ENCODE measurements at places on chromosomes 6 and 20.

GRCh38 chr6:6681075-6681849 lies 92.7 kb downstream of the LY86 start:
- no peak for DNase-seq

GRCh38 chr6:48757661-48758060 lies 646.7 kb upstream of the PTCHD4 start:
- no peak for DNase-seq

DNA sequence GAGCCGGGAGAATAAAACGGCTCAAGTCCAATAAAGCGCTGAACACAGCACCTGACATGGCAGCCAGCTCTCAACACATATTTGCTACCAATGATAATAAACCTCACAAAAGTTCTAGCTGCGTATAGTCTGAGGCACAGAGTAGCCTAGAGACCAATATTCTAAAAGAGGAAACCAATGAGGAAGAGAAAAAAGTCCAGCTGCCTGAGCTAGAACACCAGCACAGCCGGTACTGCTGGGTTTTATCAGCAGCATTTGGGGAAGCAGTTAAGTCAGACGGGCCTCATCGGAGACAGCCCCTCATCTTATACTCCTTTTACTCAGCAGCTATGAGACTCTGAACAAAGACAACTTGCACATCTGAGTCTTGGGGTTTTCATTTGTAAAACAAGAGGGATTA lies 2.4 kb upstream of the RTF2 start:
- peak; percentile 55 for DNase-seq

- DNase-seq: no peak
These were observed 390.4 kb downstream of the SYNE1 start for GRCh38 chr6:152246554-152247337.

- DNase-seq: no peak
These were observed 450.4 kb upstream of the JARID2 start for GRCh38 chr6:14795451-14795850.

GRCh38 chr6:122128445-122128844 lies 271.0 kb upstream of the HSF2 start:
- DNase-seq: no peak

DNA sequence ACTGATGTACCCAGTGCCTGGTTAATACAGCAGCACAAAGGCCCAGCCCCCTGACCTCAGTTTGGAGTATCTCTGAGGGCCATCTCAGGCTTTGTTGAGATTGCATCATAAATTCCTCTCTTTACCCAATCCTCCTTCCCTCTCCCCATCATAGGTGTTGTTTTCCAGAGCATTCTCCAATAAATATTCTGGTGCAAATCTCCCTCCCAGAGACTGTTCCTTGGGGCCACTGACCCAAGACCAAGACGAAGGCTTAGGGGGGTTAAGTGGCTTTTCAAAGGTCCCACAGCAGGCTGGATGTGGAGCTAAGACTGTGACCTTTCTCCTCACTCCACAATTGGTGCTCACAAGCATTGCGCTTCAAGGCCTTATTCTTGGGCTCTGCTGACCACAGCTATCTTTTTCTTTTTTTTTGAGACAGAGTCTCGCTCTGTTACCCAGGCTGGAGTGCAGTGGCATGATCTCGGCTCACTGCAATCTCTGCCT lies 72.4 kb upstream of the ZMYND8 start:
- DNase-seq: no peak

- no peak for DNase-seq
These were observed 66.6 kb downstream of the PRND start for GRCh38 chr20:4788314-4788713.

GRCh38 chr6:105452924-105453756 lies 50.3 kb upstream of the PREP start:
- DNase-seq: peak; percentile 39

DNA sequence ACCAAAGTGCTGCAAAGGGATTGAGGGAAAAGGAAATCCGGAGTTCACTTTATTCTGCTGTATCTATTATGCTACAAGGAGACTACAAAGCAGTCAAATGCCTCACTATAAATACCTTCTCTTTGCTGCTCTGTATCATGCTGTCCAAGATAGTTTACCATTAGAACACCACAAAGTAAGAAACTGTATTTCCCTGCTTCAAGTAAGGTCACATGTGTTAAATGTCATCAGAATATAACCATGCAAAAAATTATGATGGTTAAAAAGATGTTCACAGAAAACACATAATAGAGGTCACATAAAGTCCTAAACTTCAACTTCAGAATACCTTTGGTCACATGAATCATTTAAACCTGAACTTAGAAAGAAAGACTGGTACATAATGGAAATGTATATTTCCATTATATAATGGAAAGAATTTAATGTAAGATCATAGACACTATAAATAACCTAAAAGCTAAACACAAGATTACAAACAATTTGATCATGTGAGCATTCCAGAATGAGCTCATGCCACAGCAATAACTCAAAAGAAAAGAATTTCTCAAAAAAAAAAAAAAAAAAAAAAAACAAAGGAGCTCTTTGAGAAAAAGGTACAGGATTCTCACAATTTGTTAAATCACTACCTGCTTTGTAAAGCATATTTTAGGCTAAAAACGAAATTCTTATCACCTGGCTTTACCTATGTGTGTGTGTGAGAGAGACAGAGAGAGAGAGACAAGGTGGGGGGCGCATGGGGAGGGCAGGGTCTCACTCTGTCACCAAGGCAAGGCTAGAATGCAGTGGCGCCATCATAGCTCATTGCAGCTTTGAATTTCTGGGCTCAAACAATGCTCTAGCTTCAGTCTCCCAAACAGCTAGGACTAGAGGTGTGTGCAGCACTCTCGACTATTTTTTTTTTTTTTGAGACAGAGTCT lies 58.7 kb downstream of the KIF13A start:
- no peak for DNase-seq

DNA sequence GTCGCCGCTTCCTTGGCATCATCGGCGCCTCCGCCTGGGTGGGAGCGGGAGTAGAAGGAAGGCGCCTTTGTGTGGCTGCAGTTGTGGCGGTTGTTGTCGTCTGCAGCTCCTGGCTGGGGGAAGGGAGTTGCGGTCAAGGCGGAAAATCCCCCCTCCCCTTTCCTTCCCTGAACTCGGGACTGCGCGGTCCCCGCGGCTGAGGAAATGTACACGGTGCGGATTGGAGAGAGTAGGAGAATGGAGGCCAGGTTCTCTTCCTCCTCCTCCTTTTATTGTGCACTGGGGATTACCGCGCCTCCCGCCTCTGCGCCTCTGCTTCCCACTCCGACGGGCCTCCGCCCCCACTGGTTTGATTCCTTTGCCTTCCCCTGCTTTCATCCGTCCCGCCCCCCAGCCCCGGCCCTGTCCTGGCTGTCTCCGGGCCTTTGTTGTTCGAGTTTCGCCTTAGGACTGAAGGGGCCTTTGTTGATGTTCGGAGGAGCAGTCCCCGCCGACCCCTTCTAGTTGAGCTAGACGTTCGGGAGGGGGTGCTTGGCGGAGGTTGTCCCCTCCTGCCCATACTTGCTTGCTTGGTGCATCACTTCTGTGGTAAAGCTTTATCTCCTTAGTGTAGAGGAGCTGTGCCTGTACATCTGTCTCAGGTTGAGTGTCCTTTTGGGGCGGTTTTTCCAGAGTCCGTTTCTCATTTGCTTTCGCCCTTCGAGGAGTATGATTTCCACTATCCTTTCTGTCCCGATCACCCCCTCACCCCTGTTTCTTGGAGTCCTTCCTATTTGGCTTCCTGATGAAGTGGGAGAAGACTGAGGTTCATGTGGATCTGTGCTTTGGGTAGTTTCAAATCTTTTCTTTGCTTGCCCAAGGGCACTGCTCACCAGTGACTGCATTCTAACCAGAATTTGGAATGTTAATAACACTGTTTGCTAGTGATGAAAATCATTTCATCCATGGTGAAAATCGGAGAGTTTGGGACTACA lies 764 bp downstream of the ZNF292 start:
- DNase-seq: peak; percentile 50

DNA sequence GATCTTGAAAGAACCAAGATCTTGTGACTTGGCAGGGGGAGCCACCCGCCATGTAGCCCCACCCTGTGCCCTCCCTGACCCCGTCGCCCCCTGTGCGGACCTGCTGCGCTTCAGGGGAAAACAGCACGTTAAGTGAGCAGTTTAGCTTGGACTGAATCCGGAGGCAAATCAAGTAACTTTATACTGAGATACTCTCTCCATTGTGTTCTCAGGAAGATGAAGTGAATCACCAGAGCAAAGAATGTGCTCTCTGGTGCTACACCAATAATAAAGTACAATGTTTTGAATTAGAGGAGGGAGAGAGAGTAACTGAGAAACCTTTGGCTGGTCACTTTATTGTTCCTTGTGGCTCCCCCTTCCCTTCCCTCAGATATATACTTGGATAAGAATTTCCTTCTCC lies 83.4 kb downstream of the TXNDC5 start:
- no peak for DNase-seq

- no peak for DNase-seq
These were observed 302.9 kb upstream of the SYNCRIP start for GRCh38 chr6:85945459-85946185.

GRCh38 chr6:7254980-7255835 lies 57.8 kb downstream of the SSR1 start:
- DNase-seq: peak; percentile 83

GRCh38 chr6:128339635-128340450 lies 180.6 kb downstream of the PTPRK start:
- DNase-seq: no peak

- no peak for DNase-seq
These were observed 56.9 kb downstream of the BMP5 start for GRCh38 chr6:55818482-55818881.

DNA sequence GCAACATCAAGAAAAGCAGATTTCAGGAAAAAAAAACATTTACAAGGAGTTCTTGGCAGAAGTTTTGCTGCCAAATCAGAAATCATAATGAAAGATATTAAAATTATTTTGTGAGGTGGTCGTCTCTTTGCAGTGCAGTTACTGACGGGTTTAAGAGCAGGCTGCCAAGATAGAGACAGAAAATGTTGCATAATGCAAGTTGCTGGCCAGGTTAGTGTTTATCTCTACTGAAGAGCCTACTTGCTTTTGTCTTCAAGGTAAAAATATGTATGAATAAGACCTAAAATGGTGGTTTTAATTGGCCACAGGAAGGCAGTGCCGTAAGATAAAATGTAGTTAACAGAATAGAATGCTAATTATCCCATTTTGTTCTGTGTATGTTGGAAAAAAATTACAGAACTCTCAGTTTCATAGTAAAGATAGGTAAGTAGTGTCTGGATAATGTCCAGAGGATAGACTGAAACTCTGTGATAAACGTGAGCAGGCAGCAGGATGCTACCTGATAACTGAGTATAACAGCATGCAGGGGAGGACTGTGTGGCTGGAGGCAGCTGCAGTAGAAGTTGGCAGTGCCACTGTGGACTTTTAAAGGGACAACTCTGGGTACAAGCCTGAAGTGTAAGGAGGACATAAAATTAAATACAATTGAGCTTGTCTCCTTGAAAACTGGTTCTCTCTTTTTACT lies 13.9 kb downstream of the FOXO3 start:
- no peak for DNase-seq

DNA sequence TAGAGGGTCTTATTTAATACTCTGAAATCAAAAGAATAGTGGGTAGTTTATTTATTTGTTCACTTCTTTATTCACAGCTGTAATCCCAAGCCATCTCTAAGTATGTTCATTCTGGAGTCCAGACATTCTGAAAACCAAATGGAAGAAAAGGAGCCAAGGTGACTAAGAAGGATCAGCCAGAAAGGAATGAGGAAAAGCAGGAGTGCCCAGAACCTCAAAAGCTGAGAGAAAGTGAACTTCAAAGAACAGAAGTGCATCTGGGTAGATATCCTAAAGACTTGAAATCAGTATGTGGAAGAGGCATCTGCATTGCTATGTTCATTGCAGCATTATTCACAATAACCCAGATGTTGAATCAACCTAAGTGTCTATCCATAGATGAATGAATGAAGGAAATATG lies 94.8 kb downstream of the VIP start:
- DNase-seq: no peak

DNA sequence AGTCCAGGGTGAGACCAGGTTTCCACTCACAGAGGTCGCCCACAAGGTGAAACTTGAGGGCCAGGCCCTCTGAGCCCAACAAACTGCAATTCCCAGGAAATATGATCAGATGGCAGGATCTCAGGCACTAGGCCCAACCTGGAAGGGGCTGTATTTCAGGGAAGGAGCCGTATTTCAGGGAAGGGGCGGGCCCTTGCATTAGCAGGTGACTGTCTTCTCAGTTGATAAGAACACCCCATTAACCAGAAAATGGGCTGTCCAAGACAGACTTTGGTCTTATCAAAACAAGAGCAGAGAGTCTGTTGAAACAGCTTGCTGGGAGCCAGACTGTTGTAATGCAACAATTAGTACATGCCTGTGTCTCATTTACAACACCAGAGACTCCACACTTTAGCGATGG lies 10.9 kb upstream of the BNIP5 start:
- no peak for DNase-seq

DNA sequence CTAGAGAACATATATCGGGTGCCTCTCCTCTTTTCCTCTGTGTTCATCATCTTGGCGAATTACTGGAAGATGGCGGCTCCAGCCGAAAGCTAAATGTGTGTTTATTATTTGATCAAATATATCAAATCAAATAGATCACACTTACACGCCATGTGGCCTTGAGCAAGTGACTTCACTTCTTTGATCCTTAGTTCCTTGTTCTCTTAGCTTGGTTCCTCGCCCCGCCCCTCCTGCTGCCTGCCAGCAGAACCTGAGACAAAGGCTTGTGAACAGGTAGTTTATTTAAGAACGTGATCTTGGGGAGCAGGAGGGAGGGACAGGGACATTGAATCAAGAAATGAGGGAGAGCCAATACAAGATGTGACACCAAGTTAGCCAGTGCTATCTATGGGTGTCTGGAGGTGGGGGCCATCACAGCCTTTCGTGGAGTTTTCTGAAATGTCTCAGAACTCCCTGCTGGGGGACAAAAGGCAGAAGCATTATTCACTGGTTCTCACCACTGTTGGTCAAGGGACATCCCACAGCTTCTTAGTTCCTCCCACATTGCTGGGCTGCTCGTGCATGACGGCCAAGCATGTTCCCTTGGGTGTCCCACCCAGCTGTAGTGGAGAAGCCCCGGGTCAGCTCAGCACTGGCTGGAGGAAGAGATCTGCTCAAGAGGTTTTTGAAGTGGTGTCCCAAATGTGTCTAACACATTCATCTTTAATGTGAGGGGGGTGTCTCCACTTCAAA lies 44.9 kb upstream of the RNF24 start:
- no peak for DNase-seq

DNA sequence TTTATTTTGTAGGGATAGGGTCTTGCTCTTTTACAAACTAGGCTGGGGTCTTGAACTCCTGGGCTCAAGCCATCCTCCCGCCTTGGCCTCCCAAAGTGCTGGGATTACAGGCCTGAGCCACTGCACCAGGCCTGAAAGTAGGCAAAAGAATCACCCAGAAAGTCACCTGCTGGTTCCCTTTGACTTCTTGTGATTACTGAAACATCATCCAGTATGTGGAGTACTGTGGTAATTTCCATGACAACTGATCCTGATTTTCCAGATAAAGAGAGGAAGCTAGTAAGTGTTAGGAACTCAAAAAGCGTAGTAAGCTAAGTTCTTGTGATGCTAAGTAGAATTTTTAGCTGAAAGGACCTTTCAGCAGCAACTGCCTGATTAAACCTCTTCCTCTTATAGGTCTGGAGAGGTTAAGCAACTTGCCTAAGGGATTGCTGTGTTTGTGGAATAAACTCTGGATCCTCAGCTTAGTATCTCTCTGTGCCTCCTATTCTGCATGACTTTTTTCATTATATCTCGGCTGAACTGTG lies 16.8 kb downstream of the RALY start:
- DNase-seq: peak; percentile 61
